ENCODE measurements at places on chromosomes 2 and 18.

DNA sequence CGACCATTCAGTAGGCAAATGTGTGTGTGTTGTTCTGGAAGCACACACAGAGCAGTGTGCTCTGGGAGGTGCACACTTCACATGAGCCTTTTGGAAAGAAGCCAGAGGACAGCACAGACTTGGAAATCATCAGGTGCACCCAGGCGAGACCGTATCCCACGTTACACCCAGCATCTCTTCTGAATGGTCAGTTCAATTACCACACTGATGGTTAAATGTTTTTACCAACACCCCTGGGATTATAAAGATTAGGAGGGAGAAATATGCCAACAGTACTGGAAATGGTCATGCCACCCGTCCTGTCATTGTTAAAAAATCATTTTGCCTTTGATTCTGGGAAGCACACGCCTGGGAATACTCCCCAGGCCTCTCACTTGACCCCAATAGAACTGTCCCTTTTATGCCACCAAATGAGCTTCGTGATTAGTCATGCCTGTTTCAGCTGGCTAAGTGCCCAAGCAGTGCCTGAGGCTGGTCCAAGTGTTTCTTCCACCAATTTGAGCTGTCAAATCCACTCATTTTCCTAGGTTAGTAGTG lies 183.7 kb downstream of the NRP2 start:
- DNase-seq, result peak; percentile 16

DNA sequence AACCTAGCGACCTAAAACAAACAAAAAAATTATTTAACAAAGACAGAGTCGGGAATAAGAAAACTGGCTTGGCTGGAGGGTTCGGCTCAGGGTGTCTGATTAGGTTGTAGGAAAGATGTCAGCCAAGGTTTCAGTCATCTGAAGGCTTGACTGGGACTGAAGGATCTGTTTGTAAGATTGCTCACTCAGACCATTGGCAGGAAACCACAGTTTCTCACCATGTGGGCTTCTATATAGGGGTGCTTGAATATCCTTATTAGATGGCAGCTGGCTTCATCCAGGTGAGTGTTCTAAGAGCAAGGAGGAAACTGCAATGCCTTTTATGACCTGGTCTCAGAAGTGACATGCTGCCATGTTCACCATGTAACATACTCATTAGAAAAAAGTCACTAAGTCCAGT lies 999 bp upstream of the IL36B start:
- no peak for DNase-seq

- no peak for DNase-seq
Observed at GRCh38 chr2:122627388-122627787, 871.9 kb downstream of the TSN start.

- no peak for DNase-seq
Observed at GRCh38 chr2:102544182-102544581, 71.2 kb downstream of the SLC9A4 start.

GRCh38 chr2:64675860-64676259 lies 22.1 kb upstream of the SERTAD2 start:
- no peak for DNase-seq

DNA sequence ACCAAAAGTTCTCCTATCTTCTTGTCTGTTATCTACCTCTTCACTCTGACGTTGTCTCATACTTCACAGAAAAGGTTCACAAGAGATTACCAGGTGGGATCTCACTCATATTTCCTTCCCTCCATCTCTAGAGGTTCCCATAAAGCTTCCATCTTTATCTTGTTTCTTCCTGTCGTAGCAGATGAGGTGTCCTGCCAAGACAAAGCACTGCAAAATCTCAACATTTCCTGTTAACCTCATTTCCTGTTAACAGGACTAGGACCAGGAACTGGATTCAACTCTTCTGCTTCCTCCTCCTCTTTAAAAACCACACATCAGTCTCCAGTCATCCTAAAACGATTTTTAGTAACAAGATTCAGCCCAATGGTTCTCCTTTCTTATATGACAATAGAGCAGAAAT lies 512.8 kb upstream of the NRP2 start:
- DNase-seq, result no peak

DNA sequence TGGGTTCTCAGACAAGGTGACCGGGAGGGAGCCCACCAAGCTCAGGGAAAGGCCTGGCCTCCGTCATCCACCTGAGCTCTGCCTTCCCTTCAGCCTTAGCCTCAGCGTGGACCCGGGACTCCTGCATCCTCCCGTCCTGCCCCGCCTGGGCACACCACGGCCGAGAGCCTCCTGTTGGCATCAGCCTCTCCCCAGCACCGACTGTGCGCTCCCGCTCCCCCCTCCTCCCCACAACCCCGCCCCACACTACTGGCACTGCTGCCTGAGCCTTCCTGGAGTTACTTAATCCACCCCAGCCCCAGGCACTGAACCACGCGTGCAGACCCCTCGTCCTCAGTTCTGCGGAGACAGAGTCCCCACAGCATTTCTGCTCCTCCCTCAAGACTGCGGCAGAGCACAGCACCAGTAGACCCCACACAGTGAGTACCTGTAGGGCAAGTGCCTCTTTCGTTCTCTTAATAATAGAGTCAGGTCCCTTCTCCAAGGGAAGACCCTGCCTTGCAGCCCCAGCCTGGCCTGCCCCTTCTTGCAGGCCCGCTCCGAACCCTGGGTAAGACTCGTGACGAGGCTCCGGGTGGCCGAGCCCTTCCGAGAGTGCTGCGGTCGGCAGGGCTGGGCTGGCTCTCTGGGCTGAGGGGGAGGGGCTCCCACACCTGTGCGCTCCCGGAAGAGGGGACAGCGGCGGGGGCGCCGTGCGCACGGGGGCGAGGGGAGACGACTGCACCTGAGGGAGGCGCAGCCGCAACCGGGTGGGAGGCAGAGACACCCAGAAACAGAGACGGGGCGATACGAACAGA lies at the start of gene AMER3:
TSS of gene AMER3 (plus strand) at position 285 of the 797 bp plus-strand sequence. CDS start 6,533 bp downstream, outside the sequence.
- no peak for DNase-seq

DNA sequence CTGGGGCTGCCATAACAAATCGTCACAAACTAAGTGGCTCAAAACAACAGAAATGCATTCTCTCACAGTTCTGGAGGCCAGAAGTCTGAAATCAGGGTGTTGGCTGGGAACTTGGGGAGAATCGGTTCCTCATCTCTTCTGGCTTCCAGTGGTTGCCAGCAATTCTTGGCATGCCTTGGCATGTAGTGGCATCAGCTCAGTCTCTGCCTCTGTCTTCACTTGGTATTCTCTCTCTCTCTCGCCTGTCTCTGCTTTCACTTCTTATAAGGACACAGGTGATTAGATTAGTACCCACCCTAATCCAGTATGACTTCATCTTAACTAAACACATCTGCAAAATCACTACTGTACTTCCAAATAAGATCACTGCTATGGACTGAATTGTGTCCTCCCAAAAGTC lies 695.4 kb upstream of the ID2 start:
- no peak for DNase-seq

DNA sequence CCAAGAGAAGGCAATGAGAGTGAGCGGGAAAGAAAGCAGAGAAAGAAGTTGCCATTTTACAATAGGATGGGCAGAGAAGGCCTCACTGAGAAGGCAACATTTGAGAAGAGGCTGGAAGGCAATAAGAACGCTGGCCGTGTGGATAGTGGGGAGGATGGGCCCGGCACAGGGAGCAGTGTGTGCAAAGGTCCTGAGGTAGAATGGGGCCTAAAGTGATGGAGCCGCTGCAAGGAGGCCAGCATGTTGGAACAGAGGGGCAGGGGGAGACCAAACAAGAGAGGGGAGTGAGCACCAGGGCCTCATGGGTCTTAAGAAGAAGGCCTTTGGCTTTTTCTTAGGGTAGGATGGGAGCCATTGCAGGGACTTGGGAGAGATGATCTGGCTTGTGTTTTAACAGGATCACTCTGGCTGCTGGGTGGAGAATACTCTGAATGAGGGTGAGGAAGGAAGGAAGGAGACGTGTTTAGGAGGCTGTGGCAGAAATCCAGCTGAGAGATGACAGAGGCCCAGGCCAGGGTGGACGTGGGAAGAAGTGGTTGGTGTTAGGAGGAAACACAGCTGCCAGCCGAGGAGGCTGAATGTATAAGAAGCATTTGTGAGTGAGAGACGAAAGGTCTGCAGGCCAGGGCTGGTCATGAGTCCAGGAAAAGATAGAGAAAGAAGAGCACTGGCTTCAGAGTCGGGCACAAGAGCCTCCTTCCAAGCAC lies 159.8 kb downstream of the KLHL29 start:
- no peak for DNase-seq

GRCh38 chr2:185998562-185999070 lies 260.0 kb downstream of the FSIP2 start:
- DNase-seq, result no peak

- peak; percentile 37 for DNase-seq
Observed at GRCh38 chr2:226799976-226800940, 638 bp upstream of the IRS1 start.

DNA sequence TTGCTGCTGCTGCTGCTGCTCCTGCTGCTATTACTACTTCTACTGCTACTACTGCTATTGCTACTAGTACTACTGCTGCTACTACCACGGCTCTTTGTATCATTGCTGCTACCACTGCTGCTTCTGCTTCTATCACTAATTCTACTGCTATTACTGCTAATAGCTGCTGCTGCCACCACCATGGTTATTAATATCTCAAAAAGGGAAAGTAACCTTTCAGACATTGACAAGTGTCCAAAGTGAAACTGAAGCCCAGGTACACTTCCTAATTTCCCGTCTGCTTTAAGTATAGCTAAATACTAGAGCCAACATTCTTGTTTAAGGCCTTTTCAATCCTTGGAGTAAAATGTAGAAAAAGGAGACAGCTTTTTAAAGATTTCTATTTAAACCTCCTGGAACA lies 45.4 kb upstream of the EHBP1 start:
- DNase-seq, result no peak

DNA sequence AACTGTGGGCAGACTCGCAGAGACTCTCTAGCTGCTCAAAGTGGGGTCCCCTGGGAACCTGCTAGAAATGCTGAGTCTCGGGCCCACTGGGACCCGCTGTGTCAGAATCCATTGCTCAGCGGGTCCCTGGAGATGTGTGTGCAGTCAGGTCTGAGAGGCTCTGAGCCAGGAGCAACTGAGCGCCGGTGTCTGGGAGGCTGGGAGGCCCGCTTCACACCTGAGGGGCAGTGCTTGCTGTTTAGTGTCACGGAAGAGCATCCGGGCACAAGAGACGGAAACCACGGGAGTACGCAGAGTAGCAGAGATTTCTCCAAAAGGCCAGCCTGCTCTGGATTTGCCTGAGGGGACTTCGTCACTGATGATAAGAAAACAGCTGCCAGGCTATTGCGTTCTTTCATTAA lies 70.1 kb downstream of the EDAR start:
- DNase-seq, result no peak

GRCh38 chr2:9118383-9118960 lies 88.1 kb upstream of the ASAP2 start:
- DNase-seq, result no peak

DNA sequence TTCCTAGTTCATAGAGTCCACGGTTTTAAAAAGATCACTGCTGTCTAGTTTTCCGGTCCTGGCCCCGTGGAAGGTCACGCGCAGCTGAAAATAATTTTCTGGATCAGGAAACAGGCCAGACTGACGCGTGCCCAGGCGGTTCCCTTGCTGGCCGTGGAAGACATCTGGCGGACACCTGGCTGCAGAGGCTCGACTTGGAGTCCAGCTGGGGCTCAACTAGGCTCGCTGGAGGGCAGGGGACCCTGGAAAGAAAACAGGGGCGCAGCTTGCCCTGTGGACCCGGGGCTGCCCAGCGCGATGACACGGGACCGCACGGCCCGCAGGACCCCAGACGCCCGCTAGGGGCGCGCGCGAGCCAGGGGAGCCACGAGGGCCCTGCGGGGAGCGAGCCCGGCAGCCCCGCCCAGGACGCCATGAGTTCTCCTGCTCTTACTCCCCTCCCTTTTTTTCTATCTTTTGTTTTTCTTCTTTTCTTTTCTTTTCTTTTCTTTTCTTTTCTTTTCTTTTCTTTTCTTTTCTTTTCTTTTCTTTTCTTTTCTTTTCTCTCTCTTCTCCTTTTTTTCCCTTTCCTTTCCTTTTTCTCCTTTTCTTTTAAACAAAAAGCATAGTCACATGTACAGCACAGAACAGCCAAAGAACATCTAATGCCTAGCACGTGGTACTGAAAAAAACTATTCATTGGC lies 43.2 kb upstream of the UBE2F start:
- DNase-seq, result peak; percentile 72

DNA sequence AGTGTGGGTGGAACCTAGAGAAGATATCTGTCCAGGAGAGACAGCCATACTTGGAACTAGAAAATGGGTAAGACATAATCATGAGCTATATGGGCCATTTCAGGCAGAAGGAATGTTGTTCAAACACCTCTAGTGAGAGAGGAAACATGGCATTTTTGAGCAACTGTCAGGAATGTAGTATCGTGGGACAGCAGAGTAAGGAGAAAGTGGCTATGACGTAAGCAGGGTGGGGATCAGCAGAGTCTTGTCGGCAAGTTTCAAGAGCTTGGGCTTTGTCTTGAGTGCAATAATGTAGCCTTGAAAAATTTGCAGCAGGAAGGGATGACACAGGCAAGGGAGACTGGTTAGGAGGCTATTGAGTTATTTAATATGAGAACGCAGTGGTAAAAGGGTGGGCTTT lies 20.4 kb downstream of the SERPINB7 start:
- no peak for DNase-seq

DNA sequence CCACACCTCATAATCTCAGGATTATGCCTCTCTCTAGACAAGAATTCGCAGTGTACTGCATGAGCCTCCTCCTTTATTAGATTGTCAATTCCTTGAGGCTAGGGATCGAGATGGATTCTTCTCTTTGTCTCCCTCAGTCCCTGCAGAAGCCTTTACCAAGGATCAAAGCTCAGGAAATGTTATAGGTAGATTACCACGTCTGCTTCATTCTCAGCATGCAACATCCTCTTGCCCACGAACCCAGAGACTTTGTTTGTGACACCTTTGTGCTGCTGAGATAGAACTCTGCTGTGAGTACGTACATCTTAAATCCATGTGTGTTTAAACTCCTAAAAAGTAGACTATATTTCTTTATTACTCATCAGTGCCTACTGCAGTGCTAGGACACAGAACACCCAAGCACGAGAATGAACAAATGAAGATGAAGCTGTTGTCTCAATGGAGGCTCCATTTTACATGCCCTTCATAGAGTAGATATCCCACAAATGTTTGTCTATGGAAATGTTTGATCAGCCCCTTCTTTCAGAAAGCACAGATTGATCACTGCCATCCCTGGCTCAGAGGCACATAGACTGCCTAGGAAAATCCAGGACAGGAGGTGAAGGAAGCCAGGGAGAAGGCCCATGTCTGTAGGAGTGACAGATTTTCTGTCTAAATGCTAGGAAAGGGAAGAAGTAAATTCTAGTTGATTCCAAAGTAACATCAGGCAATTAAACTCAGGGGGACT lies 98.8 kb upstream of the KLHL29 start:
- DNase-seq, result no peak

- no peak for DNase-seq
Observed at GRCh38 chr2:190786404-190787166, 94.0 kb upstream of the GLS start.

DNA sequence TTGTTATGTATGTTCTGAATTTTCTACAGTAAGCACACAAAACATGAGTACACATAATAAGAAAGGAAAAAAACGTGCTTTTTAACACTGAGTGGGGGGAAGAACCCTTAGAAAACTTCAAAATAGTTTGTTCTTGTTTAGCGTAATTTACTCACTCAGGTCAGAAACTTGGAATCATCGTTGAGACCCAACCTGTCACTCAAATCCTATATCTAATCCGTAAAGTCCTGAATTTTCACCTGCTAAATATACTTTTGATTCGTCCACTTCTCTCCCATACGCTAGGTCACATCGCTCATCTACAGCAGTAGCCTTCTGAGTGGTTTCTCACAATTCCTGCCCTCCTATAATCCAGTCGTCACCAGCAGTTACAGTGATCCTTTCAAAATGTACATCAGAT lies 767 bp downstream of the TPRKB start:
- DNase-seq, result no peak
